ENCODE measurements at places on chromosomes 4 and X. TPM values are rescaled to one million over a fixed set of nuclear protein-coding genes. Genes with fewer than 3 reads are reported as not detected.
A peak's percentile ranks its signal among the peaks of the same experiment; 100 is the strongest.

DNA sequence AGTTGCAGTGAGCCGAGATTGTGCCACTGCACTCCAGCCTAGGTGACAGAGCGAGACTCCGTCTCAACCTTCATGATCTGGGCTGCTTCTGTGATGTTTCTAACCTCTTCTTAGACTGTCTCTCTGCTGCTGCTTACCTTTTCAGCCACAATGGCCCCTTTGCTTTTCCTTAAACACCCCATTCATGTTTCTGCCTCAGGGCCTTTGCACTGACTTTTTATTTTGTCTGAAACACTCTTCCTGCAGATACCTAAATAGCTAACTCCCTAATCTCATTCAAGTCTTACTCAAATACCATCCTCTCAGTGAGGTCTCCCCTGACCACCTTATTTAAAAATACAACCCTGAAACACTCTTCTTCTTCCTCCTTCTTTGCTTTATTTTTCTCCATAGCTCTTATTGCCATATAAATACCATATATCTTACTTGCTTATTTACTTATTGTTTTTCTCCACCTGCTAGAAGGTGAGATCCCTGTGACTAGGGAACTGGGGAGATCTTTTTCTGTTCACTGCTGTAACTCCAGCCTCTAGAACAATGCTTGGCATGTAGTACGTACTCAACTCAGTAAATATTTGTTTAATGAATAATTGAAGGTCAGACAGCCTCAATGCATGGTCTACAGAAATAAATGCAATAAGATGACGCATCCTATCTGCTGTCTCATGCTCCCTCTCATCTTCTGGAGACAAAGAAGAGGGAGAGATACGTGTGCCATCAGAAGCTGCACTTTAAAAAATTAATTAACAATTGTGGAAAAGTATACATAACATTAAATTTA lies 43.8 kb upstream of the SETD7 start:
- H3K4me3 ChIP-seq: no peak overlapping the region
- H3K27me3 ChIP-seq: no peaks in the 10 kb centered on the region
- no peak for DNase-seq
- H3K36me3 ChIP-seq: no peaks in the 10 kb centered on the region
- H3K4me1 ChIP-seq: no peaks in the 10 kb centered on the region

DNA sequence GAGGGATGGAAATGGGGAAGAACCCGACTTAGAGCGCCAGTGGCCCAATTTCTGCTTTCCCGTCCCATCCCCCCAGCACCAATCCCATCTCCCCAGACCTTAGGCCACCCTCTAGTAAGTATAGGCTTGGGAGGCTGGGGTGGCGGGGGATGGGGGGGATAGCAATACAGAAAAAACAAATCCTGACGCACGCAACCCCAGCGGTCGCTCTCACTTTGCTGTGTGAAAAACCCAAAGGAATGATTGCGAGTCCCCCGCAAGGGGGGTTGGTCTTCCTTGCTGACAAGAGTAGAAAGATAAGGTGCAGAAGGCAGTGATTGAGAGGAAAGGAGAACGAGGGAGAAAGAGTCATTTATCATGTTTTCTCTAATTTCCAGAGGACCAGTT lies 863 bp downstream of the CPE start:
- H3K36me3 ChIP-seq: no peaks in the 10 kb centered on the region
- H3K27ac ChIP-seq: peak overlapping the region; percentile 24
- H3K4me3 ChIP-seq: peak overlapping the region; percentile 55
- no peaks in the 10 kb centered on the region for H3K4me1 ChIP-seq
- DNase-seq: peak; percentile 46
- peaks cover 34% of the 10 kb centered on the region for H3K27me3 ChIP-seq

- peaks cover 40% of the 10 kb centered on the region for H3K4me1 ChIP-seq
- H3K27ac ChIP-seq: no peak overlapping the region
- H3K27me3 ChIP-seq: no peaks in the 10 kb centered on the region
Observed at GRCh38 chr4:113673450-113673849, 88.1 kb downstream of the CAMK2D start.

DNA sequence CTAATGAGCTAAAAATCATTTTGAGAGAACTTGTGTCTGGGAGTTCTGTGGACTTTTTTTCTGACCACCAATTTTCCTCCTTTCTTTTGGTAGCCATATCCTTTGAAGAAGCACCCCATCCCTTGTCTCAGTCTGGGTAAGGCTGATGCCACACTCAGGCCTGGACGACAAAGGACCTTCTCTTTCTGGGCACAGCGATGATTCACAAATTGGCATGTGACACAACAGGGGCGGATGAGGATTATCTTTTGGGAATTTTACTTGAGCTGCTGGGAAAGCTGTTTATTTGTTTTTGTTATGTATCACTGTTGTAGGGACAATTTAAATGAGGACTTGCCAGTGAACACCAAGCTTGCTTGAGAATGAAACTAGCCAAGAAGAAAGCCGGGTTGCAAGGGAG lies 233.4 kb upstream of the HAND2 start:
- H3K36me3 ChIP-seq: no peaks in the 10 kb centered on the region
- H3K4me3 ChIP-seq: no peak overlapping the region
- no peaks in the 10 kb centered on the region for H3K27me3 ChIP-seq
- no peaks in the 10 kb centered on the region for H3K4me1 ChIP-seq
- no peak for DNase-seq
- H3K27ac ChIP-seq: no peak overlapping the region

DNA sequence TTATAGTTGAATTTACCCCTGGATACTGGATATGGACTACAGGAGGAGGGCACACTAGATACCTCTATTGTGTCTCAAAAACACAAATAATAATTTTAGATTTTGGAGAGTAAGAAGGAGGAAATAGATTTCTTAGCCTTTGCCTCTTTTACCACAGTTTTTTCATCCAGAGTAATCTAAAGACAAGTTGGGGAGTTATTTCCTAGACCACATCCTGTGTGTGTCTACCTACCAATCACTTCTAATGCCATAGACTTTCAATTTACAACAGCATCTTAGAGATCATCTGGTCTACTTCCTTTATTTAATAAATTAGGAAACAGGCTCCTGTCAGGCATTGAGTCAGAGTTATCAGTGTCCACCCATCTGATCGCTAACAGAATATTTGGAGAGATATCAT lies 191.5 kb downstream of the EDA start:
- no peaks in the 10 kb centered on the region for H3K36me3 ChIP-seq
- H3K4me3 ChIP-seq: no peak overlapping the region
- DNase-seq: no peak
- H3K4me1 ChIP-seq: no peaks in the 10 kb centered on the region

The HDAC6 gene
- total RNA-seq: 42.8 TPM

The LYAR gene
- 12.8 TPM for total RNA-seq

DNA sequence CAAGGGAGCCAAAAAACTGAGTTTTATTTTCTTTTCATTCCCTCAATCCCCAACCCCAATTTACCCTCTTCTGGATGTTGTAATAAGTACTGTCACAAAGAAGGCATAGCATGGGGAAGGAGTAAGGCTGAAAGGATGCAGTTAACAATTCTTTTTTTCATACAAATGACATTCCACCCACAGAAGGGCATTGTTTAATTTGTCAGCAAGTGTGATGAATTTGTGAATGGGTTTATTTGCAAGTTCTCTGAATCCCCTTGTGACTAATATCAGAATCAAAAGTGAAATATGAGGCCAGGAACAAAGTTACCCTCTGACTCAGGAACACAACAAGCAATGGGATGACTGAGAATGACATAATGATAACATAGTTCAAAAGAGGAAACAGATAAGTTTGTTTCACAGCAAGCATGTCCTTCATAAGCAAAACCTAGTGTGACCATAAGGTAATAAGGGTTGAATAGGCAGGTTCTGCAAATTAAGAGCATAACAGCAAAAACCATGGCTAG lies 2.1 kb downstream of the GEMIN8 start:
- peak overlapping the region; percentile 91 for H3K27ac ChIP-seq
- H3K4me1 ChIP-seq: peaks cover 13% of the 10 kb centered on the region
- no peak for DNase-seq
- no peaks in the 10 kb centered on the region for H3K36me3 ChIP-seq
- H3K27me3 ChIP-seq: no peaks in the 10 kb centered on the region

The CT45A5 gene
- total RNA-seq: not detected

DNA sequence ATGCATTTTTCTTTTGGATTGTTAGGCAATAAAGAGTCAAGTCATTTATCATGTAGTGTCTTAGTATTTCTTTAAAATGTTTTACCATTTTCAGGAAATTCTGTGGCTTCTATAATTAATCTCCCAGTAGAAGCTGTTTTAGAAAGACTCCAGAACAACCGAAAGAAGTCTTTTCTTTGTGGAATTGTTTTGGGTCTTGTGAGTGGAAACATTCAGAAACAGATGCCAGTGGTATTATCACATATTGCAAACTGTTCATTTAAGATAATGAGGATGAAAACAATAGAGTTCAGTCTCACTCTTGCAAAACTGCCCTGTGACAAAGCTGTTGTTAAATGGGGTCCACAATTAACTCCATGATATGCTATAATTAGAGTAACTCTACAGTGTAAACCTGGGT lies 211.2 kb upstream of the KIT start:
- no peak for DNase-seq
- no peak overlapping the region for H3K27ac ChIP-seq

The ZCCHC18 gene
- 0.13 TPM for total RNA-seq

The XG gene
- 3.5 TPM for total RNA-seq

DNA sequence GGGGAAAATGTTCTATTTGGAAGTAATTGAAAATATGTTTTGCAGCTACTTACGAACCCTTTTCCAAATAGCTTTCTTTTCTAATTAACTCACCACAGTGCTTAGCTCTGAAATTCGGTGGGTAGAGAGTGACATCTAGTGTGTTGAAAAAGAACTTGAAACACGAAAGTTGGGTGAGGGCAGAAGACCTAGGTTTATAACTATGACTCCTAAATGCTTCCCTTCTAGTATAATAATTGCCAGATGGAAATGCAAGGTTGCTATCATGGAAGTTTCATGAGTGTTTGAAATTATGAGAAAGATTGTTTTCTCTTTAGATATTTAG lies 77.3 kb upstream of the NOCT start:
- DNase-seq: no peak
- no peak overlapping the region for H3K27ac ChIP-seq
- peak overlapping the region; percentile 18 for H3K4me3 ChIP-seq
- no peaks in the 10 kb centered on the region for H3K36me3 ChIP-seq
- H3K4me1 ChIP-seq: peaks cover 7% of the 10 kb centered on the region

DNA sequence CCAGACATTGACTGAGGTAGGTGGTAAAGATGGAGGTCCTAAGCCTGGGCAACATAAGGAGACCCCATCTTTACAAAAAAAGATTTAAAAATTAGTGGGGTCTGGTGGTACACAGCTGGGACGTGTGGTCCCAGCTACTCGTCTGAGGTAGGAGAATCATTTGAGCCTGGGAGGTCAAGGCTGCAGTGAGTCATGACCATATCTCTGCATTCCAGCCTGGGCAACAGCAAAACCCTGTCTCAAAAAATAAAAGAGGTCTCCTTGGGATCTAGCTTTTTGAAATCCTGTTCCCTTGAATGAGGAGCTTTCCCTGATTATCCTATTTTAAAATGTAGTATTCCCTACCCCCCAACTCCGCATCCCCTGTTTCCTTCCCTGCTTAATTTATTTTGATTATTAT lies 78.7 kb upstream of the OGT start:
- no peaks in the 10 kb centered on the region for H3K4me1 ChIP-seq
- no peak overlapping the region for H3K4me3 ChIP-seq
- no peak for DNase-seq
- no peak overlapping the region for H3K27ac ChIP-seq
- H3K36me3 ChIP-seq: no peaks in the 10 kb centered on the region
- no peaks in the 10 kb centered on the region for H3K27me3 ChIP-seq

GRCh38 chr4:69518538-69519198 lies 23.0 kb upstream of the UGT2B4 start:
- no peak overlapping the region for H3K27ac ChIP-seq
- H3K4me3 ChIP-seq: no peak overlapping the region
- no peaks in the 10 kb centered on the region for H3K27me3 ChIP-seq
- no peaks in the 10 kb centered on the region for H3K4me1 ChIP-seq
- no peaks in the 10 kb centered on the region for H3K36me3 ChIP-seq

- H3K4me1 ChIP-seq: no peaks in the 10 kb centered on the region
- DNase-seq: no peak
- H3K27ac ChIP-seq: no peak overlapping the region
- no peak overlapping the region for H3K4me3 ChIP-seq
- no peaks in the 10 kb centered on the region for H3K36me3 ChIP-seq
Observed at GRCh38 chrX:9117851-9118250, 83.9 kb upstream of the FAM9B start.

DNA sequence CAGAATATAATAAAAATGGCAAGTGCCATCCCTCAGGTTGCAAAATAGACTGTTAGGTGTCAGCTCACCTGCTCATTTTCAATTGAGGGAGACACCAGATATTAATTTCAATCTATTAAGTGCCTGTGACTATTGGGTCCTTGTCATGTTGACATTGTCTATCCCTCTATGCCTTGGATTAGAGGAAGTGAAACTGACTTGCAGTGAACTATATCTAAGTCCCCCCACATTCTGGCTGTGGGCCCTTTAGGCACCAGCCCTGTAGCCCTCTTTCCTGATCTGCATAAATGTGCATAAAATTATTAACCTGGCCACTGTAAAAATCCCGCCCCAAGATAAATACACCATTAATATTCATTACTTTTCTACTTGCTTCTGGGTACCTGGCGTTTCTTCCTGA lies 293.0 kb upstream of the CLNK start:
- no peak overlapping the region for H3K27ac ChIP-seq
- DNase-seq: no peak
- no peaks in the 10 kb centered on the region for H3K4me1 ChIP-seq
- H3K4me3 ChIP-seq: no peak overlapping the region
- H3K36me3 ChIP-seq: no peaks in the 10 kb centered on the region
- H3K27me3 ChIP-seq: no peaks in the 10 kb centered on the region

DNA sequence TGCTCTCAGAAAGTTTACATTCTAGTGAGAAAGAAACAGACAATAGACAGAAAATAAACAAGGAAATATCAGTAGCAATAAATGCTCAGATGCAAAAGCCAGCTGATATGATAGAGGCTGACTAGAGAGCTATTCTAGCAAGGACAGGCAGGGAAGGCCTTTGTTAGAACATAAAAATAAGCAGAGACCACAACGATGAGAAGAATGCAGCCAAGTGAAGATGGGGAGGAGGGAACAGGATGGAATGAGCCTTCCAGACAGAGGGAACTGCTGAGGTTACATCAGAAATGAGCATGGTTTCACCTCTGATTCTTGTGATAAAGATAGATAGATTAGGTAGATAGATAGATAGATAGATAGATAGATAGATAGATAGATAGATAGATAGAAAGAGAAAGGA lies 7.6 kb upstream of the SOWAHB start:
- no peaks in the 10 kb centered on the region for H3K4me1 ChIP-seq
- H3K4me3 ChIP-seq: no peak overlapping the region
- no peaks in the 10 kb centered on the region for H3K36me3 ChIP-seq
- no peaks in the 10 kb centered on the region for H3K27me3 ChIP-seq
- no peak overlapping the region for H3K27ac ChIP-seq

The PPP1R2C gene
- total RNA-seq: not detected

Data from psoas muscle (tissue), 8 donors.